ENCODE measurements at places on chromosomes 7 and 10.

DNA sequence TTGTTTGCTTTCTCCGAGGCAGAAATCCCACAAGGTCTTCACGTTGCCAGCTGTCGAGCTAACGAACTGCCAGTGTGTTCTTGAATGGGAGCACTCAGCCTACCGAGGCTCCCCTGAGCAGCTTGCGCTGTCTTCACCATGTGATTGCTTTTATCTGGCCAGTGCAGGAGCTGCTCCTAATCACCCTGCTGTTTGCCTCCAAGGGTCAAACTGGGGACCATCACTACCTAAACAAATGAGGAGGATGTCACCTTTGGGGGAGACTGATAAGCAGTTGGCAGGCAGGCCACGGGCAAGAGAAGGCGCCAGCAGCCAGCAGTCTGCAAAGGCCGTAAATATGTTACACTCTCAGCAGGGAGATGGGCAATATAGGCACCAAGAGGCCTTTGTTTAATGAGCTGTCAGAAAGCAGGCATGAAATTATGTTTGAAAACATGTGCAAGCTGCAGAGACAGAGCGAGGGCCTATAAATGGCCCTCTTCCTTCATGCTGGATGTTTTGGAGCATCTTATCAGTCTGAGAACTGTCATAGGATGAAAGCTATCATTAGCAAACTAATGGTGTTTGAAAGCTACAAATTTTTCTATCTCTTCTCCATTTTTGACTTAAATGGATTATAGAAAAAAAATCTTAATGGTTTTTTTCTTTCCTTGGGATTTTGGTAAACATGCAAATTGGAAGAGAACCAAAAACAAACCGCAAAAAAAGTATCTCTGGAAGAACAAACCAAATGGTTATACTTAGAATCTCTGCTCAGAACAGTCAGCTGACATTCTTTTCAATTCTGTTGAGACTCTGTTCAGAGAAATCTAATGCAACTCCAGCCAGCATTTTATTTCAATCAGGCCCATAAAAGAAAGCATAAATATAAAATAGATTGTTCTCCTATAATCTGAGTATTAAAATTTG, 267.3 kb upstream of the NPVF start:
- DNase-seq, result no peak

GRCh38 chr10:96270571-96270970, 798 bp downstream of the BLNK start:
- no peak for DNase-seq

GRCh38 chr7:130993671-130994365, 259.8 kb upstream of the KLF14 start:
- no peak for DNase-seq

- DNase-seq, result no peak
Observed at GRCh38 chr10:126921974-126922525, 16.8 kb downstream of the DOCK1 start.

DNA sequence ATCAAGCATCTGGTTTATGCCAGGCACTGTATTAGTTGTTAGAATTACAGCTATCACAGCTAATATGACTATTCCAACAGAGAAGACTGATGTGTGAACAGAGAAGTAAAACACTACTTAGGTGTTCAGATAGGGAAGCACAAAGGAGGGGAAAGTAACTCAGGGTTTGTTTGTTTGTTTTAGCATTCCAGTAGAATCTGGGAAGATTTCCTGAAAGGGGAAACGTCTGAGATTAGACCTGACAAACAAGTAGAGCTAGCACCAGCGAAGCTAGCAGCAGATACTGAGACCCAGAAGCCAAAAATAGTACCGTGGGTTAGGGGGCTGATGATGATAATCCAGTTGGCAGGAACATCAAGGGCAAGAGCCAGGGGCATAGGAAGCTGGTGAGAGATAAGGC, 28.8 kb upstream of the KLHL7 start:
- DNase-seq, result no peak

DNA sequence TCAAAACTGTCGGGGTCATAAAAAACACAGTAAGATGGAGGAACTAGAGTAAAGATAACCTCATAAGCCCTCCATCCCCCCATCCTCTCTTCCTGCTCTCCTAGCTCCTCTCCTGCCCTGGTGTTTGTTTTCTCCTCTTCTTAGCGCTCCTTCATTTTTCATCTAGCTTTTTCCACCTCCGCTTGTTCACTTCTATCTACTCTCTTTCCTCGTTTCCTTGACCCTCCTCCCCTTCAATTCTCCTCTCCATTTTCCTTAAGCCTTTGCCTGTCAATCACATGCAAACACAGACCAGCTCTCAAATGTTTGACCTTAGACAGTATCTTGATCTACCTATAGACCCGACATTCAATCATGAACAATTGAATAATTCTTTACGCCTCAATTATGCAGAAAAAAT, 10.0 kb downstream of the NCAPG2 start:
- no peak for DNase-seq

Measured in fibroblast of skin of left biceps (primary cell).